ENCODE measurements at places on chromosomes 7 and 10.
A peak's percentile ranks its signal among the peaks of the same experiment; 100 is the strongest.

DNA sequence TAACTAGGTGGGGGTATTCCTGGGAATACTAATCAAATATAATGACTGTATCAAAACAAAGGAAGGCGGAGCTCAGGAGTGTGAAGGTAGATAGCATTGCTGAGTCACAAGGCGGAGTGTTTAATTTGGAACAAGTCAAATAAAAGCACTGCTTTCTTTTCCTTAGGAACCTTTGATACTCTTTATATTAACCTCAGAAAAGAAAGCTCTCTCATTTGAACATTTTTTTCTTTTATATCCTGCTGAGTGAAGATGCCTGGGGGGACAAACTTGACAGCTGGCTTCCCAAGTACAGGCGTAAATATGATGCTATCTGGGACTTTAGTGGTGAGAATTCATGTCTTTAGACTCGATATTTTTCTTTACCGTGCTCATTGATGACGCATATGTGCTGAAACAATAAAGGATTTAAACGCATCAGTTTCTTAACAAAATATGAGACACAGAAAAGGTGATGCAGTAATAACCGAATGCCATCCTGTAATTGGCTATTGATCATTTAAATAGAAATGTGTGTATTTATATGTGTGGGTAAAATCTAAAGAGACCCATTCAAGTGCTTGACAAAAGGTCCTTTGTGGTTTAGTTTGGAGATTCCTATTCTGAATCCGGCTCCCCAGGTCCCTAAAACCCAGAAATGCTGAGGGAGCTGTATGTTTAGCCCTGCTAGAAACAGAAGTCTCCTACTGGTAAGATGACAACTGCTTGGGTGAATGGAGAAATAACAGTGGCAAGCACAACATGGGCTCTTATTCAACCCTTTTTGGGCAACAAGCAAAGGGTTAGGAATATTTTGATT, 102.7 kb downstream of the PRTFDC1 start:
- no peak for DNase-seq

DNA sequence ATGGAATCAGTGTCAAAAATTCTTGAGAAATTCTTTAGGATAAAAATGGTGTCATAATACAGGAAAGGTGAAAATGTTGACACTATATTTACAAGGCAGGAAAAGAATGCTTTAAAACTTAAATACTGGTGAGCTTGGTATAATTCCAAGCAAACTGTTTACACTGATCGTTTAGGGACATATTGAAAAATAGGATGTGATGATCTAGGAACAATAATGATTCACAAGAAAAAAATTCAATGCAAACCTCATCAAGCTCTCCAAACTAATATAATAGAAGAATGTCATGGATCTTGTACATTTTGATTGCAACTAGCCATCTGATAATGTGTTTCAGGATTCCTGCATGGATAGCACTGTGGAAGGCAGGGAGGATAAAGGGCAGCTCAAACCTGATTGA, 98.4 kb downstream of the CHRM2 start:
- DNase-seq: no peak

- no peak for DNase-seq
Observed at GRCh38 chr10:59177031-59177797, 771 bp downstream of the PHYHIPL start.

- no peak for DNase-seq
Observed at GRCh38 chr7:110090110-110090820, 1000.7 kb upstream of the LRRN3 start.

GRCh38 chr7:6317797-6318438, 45.5 kb upstream of the CYTH3 start:
- peak; percentile 38 for DNase-seq

GRCh38 chr10:124744102-124745050, at the start of gene FAM53B:
TSS of gene FAM53B (minus strand) at chr10:124744378. CDS start at chr10:124706713, 37,665 bp downstream.
- DNase-seq: no peak

DNA sequence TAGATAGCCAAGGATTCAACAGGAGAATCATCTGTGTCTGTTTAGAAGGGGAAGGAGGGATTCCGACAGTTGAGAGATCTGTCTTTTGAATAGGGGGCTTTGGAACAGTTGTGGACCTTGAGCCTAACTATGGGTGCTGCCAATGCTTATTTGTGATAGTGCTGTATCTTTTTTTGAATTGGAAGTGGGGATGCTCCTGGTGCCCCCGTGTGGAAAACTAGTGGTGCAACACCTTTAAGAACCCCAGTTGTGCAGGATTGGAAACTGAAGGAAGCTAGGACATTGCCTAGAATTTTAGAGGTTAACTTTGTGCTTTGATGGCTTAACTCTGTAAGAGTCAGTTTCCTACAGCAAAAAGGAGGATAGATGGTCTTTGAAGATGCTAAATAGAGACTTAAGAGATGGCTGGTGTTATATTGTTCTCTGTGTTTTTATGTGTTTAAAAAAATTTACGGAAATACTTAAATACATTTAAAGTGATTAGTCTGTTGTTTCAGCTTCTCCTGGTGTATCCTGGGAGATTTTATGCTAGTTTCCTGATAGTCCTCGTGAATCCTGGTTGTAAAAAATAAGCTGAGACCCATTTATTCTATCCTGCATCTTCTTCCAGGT, 69.3 kb downstream of the AP3M1 start:
- DNase-seq: no peak

- DNase-seq: no peak
Observed at GRCh38 chr10:58593008-58593407, 80.3 kb downstream of the BICC1 start.

- DNase-seq: no peak
Observed at GRCh38 chr10:67506083-67506756, 189.8 kb downstream of the CTNNA3 start.

GRCh38 chr10:83957168-83957947, 182.0 kb upstream of the GHITM start:
- no peak for DNase-seq

DNA sequence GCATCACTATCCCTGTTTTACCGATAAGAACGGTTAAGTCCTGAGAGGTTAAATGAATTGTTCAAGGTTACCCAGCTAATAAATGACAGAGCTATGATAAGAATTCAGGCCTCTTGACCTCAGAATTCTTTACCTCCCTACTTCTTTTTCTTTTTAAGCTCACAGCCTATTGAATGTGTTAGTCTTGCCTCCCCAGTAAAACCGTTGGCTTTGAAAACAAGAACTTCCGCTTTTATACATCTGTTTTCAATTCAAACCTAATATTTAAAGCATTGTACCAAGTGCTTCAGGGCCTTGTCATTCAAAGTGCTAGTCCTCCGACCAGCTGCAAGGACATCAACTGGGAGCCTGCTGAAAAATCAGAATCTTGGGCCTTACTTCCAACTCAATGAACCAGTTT, 15.6 kb downstream of the SEC31B start:
- no peak for DNase-seq

DNA sequence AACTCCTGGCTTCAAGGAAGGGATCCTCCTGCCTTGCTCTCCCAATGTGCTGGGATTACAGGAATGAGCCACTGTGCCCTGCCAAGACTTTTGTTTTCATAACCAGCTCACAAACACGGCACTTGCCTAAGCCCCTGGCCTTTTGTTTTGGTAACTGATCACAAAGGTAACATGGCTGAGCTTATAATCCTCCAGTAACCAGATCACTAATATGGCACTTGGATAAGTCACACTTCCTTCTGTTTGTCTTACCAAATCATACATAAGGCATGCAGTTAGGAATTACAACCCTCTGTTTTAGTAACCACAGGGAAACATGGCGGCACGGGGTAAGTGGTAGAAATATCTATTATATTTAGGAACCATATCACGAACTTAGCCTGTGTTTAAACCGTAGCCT, 577.1 kb downstream of the CALN1 start:
- DNase-seq: no peak

DNA sequence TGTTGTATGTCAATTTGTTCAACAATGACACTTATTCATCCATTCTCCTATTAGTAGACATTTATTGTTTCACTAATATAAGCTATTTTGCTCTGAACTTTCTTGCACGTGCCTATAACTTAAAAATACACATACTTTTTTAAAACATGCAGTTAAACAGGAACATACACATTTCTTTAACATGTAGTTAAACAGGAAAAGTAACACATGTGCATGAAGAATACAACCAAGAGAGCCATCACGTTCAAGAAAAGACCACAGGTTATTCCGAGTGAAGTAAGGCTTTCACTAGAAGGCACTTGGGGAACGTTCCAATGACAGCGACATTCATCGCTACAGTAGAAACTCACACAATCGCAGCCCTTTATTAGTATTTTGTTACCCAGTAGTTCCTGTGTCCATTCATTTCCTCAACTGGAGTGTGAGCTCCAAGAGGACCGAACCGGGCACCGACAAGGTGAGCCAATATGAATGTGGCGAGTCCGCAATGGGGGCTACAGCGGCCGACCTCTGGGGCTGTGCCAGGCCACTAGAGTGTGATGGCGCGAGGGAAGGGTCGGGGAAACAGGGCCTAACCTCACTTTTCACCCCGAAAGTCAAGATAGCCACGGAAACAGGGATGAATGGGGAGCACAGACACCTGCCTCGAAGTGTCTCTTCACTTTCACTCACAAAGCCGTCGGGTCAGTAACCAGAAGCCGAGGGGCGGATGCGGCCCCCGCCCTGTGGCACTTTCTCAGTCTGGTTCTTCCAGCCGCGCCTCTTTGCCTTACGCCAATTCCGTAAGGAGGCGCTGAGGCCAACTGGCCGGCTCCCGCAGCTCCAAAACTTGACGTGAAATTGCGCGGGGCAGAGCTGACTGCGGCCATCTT, 775 bp upstream of the SEPTIN7 start:
- peak; percentile 83 for DNase-seq

- DNase-seq: no peak
Observed at GRCh38 chr7:131943646-131944045, 387.2 kb upstream of the PODXL start.

DNA sequence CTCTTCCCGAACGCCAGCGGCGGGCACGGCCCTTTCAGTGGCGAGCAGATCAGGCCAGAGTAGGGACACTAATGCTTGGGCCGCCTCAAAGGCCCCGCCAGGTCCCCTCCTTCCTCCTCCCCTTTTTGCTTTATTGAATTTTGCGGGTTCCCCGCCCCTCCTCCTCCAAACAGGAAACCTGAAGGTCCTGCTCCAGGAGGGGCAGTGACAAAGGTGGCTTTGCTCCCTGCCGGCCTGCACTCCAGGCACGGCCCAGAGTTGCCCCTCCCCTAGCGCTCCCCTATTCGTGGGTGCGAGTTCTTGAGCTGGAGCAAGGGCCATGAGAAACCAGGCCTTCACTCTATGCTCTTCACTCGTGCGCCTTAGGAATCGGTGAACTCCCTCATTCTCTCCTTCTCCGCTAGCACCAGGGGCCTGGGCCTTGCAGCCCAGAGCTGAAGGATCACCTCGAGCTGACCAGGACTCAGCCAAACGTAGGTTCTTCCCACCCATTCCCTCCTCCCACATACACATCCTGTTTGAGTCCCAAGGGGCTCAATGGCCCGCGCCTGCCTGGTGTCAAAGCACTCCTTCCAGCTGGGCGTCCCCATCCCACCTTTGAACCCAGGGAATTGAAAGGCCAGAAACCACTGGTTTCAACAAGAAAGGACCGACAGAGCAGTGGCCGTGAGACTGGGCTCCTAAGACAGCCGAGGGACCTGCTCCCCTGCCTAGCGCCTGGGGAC, 619 bp upstream of the HOXA6 start:
- DNase-seq: no peak

DNA sequence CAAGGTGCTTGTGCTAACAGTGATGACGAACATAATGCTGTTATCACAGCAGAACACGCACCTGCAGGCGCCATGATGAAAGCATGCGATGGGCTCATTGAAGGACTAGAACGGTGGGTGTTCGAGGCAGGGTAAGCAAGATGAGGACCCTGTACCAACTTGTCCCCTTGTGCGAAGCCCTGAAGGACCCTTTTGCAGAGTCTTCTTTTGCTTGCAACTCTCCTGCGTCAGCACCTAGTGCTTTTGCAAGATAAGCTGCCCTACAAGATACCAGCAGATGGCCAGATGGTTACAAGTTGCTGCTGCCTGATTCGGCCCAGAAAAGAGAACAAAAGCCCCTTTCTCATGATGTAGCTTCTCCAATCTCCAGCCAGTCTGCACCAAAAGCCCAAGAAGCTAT, 4.2 kb upstream of the IL15RA start:
- no peak for DNase-seq

DNA sequence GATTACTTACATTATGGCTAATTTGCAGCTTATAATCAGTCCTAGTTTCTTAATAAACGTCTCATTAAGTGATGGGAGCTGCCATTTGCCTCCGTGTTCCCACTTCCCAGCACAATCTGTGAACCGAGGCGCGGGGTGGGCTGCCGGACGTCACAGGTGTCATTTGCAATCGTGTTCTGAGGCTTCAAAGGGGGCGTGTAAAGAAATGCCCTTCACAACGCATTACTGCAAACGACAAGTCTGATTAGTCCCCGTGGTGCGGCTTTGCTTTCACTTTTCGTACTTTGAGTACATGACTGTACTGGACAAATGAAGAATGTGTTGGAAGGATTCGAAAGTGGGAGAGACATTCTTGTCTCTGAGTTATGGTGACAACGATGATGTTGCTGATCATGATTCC, 614.2 kb upstream of the ADARB2 start:
- no peak for DNase-seq

DNA sequence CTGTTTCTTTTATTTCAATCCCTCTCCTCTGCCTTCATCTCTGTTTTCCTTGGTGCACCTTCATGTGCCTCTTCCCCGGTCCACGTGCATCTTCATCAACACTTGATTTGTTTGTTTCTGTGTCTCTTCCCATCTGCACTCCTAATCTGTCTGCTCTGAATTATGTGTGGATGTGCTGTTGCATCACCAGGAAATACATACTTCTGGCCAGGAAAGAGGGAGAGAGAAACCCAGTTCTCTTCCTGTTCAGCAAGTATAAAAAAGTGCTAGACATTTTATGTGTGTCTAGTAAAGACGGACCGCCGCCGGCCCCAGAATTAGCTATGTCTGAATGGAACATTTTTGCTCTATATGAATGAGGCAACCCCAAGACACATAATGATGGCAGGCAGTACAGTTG, 93.8 kb downstream of the CALD1 start:
- no peak for DNase-seq

DNA sequence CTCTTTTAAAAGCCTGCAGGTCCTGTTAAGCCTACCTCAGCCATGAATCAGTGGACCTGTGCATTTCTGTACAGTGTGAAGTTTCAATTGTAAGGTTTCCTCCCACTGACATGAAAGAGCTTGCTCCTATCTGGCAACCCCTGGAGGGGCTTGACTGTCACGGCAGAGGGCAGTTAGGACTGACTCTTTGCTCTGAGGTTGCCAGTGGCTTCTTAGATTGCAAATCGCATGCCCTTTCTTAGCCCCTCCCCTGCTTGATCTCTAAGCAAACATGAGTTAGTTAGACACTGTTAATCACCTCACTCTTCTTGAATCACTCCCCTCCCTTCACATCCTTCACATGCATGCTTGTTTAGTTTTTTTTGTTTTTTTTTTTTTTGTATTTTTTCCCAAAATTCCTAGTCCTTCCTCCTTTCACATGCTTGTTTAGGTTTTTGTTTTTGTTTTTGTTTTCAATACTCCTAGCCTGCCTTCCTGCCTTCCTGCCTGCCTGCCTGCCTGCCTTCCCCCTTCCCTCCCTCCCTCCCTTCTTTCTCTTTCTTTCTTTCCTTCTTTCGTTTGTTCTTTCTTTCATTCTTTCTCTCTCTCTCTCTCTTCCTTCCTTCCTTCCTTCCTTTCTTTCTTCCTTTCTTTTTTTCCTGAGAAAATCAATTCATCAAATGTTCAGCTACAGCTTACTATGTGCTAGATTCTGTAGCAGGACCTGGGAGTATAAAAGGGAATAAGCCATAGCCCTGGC, 6.0 kb upstream of the HIPK2 start:
- DNase-seq: no peak

- no peak for DNase-seq
Observed at GRCh38 chr7:18619311-18619710, 123.8 kb downstream of the HDAC9 start.

GRCh38 chr10:102460836-102461186, 9.5 kb upstream of the C10orf95 start:
- peak; percentile 39 for DNase-seq

- DNase-seq: no peak
Observed at GRCh38 chr10:22599048-22599561, 115.3 kb downstream of the PIP4K2A start.
